ENCODE measurements at places on chromosomes 1 and 21.

GRCh38 chr1:162708286-162708685 lies 76.0 kb downstream of the DDR2 start:
- DNase-seq, result no peak

DNA sequence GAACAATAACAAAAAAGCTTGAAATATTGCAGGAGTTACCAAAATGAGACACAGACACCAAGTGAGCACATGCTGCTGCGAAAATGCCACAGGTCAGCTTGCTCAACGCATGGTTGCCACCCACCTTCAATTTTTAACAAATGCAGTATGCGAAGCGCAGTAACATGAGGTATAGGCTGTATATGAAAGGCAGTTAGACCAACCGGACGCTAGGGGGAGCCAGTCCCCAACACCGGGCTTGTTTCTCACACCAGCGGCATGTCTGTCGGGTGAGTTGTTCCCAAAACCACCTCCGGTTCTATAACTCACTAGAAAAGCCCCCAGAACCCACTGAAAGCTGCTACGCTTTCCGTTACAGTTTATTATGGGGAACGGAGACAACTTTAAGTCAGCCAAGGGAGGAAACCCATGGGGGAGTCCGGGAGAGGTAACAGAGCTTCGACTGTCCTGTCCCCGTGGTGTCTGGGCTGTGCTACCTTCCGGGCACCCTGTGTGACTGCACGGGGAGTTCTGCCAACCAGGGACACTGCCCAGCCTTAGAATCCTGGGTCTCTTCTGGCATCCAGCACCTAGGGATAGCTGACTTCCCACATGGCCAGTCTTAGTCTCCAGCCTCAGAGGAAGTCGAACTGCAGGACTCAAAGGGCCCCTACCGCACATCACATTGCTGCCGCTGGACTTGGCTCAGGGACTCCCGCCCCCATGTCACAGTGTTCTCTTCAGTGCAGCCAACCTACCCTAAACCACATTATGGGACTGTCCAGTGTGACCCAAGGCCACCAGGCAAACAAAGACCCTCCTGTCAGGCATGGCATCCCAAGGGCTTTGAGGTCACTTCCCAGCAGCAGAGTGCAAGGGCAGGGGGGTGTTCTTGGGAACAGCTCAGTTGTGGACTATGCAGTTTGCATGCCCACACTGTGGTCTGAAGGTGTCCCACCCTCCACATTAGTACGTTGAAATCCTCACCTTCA lies 14.0 kb downstream of the RNF187 start:
- peak; percentile 88 for DNase-seq

DNA sequence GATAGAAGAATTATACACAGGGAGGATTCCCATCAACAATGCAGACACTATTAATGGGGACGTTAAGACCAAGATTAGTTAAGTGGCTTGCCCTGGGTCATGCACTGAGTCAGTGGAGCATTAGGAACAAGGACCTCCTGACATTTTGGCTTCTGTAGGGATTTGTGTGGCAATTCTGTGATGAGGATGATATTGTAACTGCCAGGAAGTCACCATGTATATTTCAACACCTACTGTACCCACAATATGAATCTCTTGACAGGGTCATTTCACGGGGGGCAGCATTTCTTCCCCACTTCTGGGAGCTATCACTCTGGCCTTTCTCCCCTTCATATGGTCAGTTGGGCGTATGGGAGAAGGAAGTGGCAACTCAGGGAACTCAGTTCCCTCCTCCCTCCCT lies 134.9 kb downstream of the RUNX1 start:
- DNase-seq, result no peak

DNA sequence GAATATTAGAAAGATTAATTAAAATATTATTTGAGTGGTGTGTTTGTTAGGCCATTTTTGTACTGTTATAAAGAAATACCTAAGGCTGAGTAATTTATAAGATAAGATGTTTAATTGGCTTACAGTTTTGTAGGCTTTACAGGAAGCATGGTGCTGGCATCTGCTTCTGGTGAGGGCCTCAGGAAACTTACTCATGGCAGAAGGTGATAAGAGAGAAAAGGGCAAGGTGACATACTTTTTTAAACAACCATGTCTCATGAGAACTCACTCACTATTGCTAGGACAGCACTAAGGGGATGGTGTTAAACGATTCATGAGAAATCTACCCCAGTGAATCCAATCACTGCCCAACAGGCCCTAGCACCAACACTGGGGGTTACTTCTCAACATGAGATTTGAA lies 56.7 kb upstream of the RGS21 start:
- no peak for DNase-seq

- no peak for DNase-seq
Measured at GRCh38 chr1:25184001-25184762, 48.1 kb downstream of the SYF2 start.

GRCh38 chr1:101130673-101131072 lies 105.1 kb upstream of the DPH5 start:
- no peak for DNase-seq

GRCh38 chr1:96962216-96962615 lies 240.6 kb downstream of the PTBP2 start:
- no peak for DNase-seq

- no peak for DNase-seq
Measured at GRCh38 chr21:38793926-38794713, 11.6 kb upstream of the ETS2 start.

DNA sequence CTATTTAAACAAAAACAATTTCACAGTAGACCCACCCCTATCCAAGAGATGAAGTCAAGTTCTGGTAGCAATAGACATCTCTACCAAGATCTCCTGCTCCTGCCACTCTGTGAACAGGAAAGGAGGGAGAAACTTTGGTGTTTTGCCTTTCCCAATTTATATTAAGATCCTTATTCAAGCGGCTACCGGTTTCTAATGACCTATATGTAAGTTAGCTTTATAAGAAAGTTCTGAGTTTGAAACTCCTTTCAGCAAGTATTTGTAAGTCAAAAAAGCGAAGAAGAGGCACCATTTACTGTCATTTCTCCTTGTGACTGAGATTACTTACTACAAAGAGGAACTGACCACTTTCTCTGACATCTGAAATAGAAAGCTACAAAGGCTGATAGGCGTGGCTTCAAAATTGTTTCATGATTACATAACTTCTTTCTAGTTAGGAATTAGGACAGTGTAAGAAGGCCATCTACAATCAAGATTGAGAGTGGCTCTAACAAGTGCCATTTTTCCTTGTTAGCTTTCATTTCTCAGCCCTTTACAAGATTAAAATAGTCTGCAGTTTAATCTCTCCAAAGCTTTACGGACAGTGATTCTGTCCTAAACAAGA lies at the start of gene MNDA:
Gene MNDA (plus strand): TSS at position 448 of the 604 bp plus-strand sequence. CDS start 10,803 bp downstream, outside the sequence.
- DNase-seq, result no peak

GRCh38 chr1:221336126-221336525 lies 405.8 kb downstream of the DUSP10 start:
- DNase-seq, result peak; percentile 43

DNA sequence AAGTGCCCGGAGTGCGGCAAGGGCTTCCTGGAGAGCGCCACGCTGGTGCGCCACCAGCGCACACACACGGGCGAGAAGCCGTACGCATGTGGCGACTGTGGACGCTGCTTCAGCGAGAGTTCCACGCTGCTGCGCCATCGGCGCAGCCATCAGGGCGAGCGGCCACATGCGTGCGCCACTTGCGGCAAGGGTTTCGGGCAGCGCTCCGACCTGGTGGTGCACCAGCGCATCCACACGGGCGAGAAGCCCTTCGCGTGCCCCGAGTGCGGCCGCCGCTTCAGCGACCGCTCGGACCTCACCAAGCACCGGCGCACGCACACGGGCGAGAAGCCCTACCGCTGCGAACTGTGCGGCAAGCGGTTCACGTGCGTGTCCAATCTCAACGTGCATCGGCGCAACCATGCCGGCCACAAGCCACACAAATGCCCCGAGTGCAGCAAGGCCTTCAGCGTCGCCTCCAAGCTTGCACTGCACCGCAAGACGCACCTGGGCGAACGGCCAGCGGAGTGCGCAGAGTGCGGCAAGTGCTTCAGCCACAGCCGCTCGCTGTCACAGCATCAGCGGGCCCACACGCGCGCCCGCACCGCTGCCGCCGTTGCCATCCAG lies 10.0 kb downstream of the ZNF672 start:
- no peak for DNase-seq

GRCh38 chr1:14653461-14653960 lies 55.0 kb downstream of the KAZN start:
- DNase-seq, result peak; percentile 21

GRCh38 chr1:210690236-210690635 lies 361.5 kb downstream of the HHAT start:
- no peak for DNase-seq

DNA sequence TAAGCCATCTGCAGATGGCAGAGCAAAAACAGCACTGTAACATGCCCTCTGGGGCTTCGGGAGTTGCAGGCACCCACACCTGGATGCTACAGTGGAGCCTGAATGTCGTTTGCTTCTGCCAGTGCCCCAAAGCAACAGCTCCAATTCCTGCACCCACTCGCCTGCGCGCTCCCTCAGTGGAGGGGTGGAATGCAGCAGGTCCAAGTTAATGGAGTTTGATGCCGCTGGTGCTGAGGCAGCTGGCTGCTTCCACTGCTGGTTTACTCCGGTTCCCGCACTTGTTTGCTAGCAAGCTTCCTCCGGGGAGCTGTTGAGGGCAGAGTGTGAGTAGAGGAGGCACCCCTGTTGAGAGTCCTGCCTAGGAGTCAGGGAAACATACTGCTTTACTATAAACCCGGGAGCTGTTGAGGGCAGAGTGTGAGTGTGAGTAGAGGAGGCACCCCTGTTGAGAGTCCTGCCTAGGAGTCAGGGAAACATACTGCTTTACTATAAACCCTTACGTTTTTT lies 584.0 kb upstream of the TMPRSS15 start:
- no peak for DNase-seq

DNA sequence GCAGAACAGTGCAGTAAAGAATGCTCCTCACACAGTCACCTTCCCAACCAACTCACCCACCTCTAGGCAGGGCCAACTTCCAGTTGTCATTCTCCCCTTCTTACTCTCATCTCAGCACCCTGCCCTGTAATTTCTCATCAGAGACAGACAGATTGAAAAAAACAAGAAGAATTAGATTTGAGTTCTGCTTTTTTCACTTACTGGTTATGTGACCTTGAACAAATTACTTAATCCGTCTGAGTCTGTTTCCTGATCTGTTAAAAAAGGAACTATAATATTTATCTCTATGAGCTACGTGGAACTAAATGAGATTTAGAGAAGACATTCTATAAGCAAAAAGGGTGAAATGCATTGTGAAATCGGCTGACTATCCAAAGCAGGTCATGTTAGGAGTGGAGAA lies 330.3 kb downstream of the ZNF326 start:
- no peak for DNase-seq

- DNase-seq, result no peak
Measured at GRCh38 chr1:185961664-185962063, 227.5 kb downstream of the HMCN1 start.

DNA sequence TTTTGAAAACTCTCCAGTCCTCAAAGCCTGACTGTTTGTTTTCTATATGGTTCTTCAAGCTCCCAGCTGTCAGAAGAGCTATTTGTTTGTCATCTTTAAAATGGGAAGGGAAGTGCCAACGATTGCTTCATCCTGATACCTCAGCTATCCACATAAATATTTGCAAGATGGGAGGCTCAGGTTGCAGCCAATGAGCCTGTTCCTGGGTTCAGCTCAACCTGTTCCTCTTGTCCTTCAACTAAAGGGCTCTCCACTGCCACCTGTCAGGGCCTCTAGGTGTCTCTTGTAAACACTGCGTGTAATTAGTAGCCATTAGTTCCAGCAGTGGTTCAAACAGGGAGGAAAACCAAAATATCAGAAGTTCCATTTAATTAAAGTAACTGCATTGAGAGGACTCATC lies 445.1 kb downstream of the AJAP1 start:
- DNase-seq, result no peak

Measured in AG08395 (cell line).